ENCODE measurements at places on chromosomes 5 and 9. TPM values are rescaled to one million over a fixed set of nuclear protein-coding genes. Genes with fewer than 3 reads are reported as not detected.

CDKN2B-AS1 gene
- polyA plus RNA-seq: 0.44 TPM

RASA1 gene
- 22.2 TPM for polyA plus RNA-seq

FOXI1 gene
- polyA plus RNA-seq: not detected

SPINK4 gene
- 5.7 TPM for polyA plus RNA-seq

HK3 gene
- not detected for polyA plus RNA-seq

CNTNAP3 gene
- polyA plus RNA-seq: 1.1 TPM

ADRA1B gene
- 0.84 TPM for polyA plus RNA-seq

IFNE gene
- polyA plus RNA-seq: not detected

SLC23A1 gene
- 0.06 TPM for polyA plus RNA-seq

TXN gene
- polyA plus RNA-seq: 287 TPM

GHR gene
- polyA plus RNA-seq: 2.2 TPM

TMEM8B gene
- polyA plus RNA-seq: 17.0 TPM

SLC45A2 gene
- not detected for polyA plus RNA-seq

MCC gene
- 37.8 TPM for polyA plus RNA-seq

PCDHB14 gene
- 11.8 TPM for polyA plus RNA-seq

DNAJC21 gene
- 40.5 TPM for polyA plus RNA-seq

TMEM174 gene
- not detected for polyA plus RNA-seq

MOB3B gene
- polyA plus RNA-seq: 0.81 TPM

BAAT gene
- polyA plus RNA-seq: not detected

PCDHA7 gene
- 0.37 TPM for polyA plus RNA-seq

PAXX gene
- polyA plus RNA-seq: 102 TPM

LAMC3 gene
- polyA plus RNA-seq: 5.4 TPM

DTWD2 gene
- 6.8 TPM for polyA plus RNA-seq

PCA3 gene
- 0.39 TPM for polyA plus RNA-seq

CTSV gene
- 60.9 TPM for polyA plus RNA-seq

HTR4 gene
- 1.9 TPM for polyA plus RNA-seq

GMCL2 gene
- not detected for polyA plus RNA-seq

SPINK1 gene
- polyA plus RNA-seq: 2.6 TPM

POU4F3 gene
- not detected for polyA plus RNA-seq

ABHD17B gene
- 28.2 TPM for polyA plus RNA-seq

CARTPT gene
- polyA plus RNA-seq: not detected

WNT8A gene
- not detected for polyA plus RNA-seq

NR4A3 gene
- 0.87 TPM for polyA plus RNA-seq

ECSCR gene
- polyA plus RNA-seq: 0.97 TPM

NMUR2 gene
- not detected for polyA plus RNA-seq

SLC36A1 gene
- polyA plus RNA-seq: 3.4 TPM

LCN10 gene
- polyA plus RNA-seq: 0.71 TPM

INSL4 gene
- polyA plus RNA-seq: not detected

PDGFRB gene
- polyA plus RNA-seq: 5.3 TPM

IRX4 gene
- 257 TPM for polyA plus RNA-seq

AGTPBP1 gene
- polyA plus RNA-seq: 15.0 TPM

ARL14EPL gene
- polyA plus RNA-seq: not detected

PGM5 gene
- 16.8 TPM for polyA plus RNA-seq

RNF224 gene
- polyA plus RNA-seq: not detected

OTULINL gene
- 0.95 TPM for polyA plus RNA-seq

OGN gene
- polyA plus RNA-seq: 0.35 TPM

SNCAIP gene
- 14.4 TPM for polyA plus RNA-seq

PCDHB16 gene
- polyA plus RNA-seq: 1.6 TPM

LVRN gene
- 0.25 TPM for polyA plus RNA-seq

DAB2 gene
- polyA plus RNA-seq: 13.2 TPM

MLANA gene
- not detected for polyA plus RNA-seq

SLC46A2 gene
- polyA plus RNA-seq: not detected

CDHR2 gene
- polyA plus RNA-seq: 0.59 TPM

CD14 gene
- polyA plus RNA-seq: 0.10 TPM

SEMA4D gene
- 28.2 TPM for polyA plus RNA-seq

BARHL1 gene
- polyA plus RNA-seq: not detected
